ENCODE measurements at places on chromosomes 12 and 14. TPM values are rescaled to one million over a fixed set of nuclear protein-coding genes. Genes with fewer than 3 reads are reported as not detected.

RPL10L gene
- total RNA-seq, result not detected

SLCO1B1 gene
- not detected for total RNA-seq

JPH4 gene
- total RNA-seq, result not detected

FAM90A1 gene
- not detected for total RNA-seq

NGB gene
- not detected for total RNA-seq

SLC2A14 gene
- 0.38 TPM for total RNA-seq

CDH24 gene
- total RNA-seq, result 2.4 TPM

KLRC2 gene
- total RNA-seq, result 6.8 TPM

PTPRO gene
- total RNA-seq, result 0.26 TPM

PPP2R5C gene
- total RNA-seq, result 234 TPM

HCAR1 gene
- 0.06 TPM for total RNA-seq

STAB2 gene
- total RNA-seq, result not detected

PLEK2 gene
- 0.44 TPM for total RNA-seq

KLRK1 gene
- 195 TPM for total RNA-seq

ACOT4 gene
- 2.1 TPM for total RNA-seq

Measured in activated CD8-positive, alpha-beta memory T cell treated with anti-CD3 and anti-CD28 coated beads, Interleukin-2, amount 10 ng/mL, durations not matched to agents 7 days and 5 days (primary cell).